ENCODE measurements at places on chromosomes 13 and 19.

DNA sequence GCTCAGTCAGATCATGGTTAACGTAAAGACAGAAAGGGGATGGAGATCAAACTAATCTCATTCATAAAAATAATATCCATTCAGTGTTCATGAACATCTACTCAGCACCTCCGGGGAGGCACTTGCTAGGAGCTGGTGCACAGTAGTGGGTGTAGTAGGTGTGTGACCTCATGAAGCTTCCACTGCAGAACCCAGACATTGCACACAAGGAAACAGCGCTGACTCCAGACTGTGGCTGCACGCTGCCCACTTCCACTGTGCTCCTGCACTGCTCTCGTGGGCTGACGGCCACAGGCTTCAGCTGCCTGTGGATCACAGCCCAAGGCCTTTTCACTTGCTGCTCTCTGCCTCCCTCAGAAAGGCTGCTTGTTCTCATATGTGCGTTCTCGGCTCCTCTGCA is 214.4 kb upstream of the ZNF507 start:
- no peak for DNase-seq

GRCh38 chr13:52749419-52749818 is 9.8 kb upstream of the CNMD start:
- no peak for DNase-seq

- DNase-seq = no peak
Measured at GRCh38 chr13:104810242-104810641, 1725.2 kb downstream of the EFNB2 start.

DNA sequence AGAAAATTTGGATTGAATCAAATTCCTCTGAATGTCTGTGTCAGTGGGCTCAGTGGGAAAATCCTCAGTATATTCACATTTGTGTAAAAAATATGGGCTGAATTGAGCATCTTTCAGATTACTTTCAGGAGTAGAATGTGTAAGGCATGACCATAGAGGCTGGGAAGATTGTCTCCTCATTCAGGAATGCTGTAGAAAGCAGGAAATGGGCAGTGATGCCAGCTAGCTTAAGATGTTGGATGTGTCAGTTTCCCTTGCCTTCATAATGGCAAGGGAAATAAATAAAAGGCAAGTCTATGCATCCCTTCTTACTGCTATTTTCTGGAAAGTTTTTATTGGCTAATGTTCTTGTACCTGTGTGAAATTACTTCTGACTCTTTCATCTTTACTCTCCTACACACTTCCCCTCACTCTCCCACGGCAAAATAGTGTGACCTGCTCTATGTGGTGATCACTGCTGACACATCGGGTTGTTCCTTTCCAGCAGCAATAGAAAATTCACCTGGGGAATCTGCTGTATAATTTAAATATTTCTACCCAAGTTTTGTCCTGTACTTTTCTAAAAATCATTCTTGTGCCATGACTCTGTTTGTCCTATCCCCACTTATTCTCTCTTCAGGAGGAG is 103.2 kb downstream of the LMO7 start:
- peak; percentile 8 for DNase-seq

- DNase-seq = no peak
Measured at GRCh38 chr19:33130433-33130832, 1.5 kb upstream of the WDR88 start.

GRCh38 chr19:56116606-56117005 is 4.5 kb downstream of the ZNF787 start:
- no peak for DNase-seq

GRCh38 chr19:39296906-39297305 is 699 bp downstream of the IFNL1 start:
- DNase-seq = no peak

- no peak for DNase-seq
Measured at GRCh38 chr13:39887387-39887786, 231.9 kb downstream of the COG6 start.

- no peak for DNase-seq
Measured at GRCh38 chr13:94305463-94305862, 174.0 kb downstream of the DCT start.

- DNase-seq = no peak
Measured at GRCh38 chr13:47397739-47398138, 500.9 kb upstream of the HTR2A start.

- DNase-seq = no peak
Measured at GRCh38 chr13:111116856-111117255, 1.7 kb downstream of the ARHGEF7 start.

DNA sequence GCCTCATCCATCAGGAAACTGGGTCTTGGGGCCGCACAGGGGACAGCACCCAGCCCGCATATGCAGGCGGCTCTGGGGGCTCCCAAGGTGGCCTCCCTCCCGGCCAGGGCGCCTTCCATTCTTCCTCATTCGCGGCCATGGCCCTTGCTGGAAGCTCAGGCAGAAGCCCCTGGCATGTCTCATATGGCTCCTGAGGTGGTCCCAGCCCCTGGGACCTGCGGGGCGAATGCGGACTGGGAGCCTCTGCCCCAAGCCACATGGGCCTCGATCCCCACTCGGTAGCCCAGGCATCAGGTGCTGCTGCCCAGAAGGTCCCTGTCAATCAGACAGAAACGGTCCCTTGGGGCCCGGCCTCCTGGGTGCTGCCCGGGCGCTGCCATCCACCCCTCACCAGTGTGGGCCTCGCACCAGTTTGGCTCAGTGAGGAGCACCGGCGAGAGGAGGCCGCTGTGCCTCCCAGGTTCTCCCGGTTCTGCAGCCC is 301.6 kb downstream of the TEX29 start:
- DNase-seq = no peak

DNA sequence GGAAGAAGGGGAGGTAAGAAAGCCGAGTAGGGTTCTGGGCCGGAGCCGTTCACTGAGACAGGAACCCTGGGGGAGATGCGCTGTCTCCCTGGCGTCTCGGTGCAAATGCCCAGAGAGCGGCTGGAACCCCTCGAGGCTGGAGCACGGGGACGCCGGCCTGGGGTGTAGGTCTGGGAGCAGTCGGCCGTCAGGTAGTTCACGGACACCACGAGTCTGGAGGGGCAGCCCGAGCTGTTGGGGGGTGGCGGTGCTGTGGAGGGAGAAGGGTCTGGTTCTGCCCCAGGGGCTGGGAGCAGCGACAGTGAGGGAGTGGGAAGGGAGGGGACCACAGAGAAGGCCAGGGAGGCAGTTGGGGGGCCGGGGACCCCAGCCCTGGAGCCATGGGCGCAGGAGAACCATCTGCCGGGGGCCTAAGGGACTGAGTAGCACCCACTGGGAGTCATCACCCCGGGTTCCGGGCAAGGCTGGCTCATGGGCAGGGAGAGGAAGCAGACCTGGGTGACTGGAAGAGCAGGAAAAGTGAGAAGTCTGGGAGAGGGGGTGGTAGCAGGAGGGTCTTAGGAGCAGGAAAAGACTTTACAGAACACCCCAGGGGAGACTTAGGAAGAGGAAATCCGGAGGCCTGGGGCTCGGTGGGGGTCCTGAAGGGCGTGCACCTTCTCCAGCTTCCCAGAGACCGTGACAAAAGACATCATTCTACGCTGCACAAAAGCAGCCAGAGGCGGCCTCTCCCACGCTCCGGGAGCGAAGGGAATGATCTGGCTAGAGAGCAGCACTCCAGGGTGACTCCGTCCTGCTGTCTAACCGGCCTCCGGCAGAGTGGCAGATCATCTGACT is 173.1 kb upstream of the SOX1 start:
- DNase-seq = no peak

- no peak for DNase-seq
Measured at GRCh38 chr19:55593096-55593772, 6.1 kb downstream of the FIZ1 start.

- DNase-seq = no peak
Measured at GRCh38 chr19:50729894-50730293, 6.7 kb downstream of the CLEC11A start.

DNA sequence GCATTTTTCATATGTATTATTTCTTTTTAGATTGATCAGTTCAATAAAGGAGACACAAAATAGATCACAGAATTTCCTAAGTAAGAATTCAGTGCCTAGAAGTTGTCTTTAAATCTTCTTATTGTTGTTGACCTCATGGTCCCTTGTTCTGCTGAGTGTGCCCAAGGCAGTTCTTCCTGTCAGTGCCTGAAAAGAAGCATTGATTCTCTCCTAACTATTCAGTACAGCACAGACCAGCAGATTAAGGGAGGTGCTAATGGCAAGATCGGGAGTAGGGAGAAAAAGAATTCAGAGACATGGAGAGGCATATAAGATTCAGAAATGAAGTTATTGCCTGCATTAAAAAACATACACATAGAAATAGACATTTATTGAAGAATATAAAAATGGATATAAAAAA is 180.5 kb upstream of the PCDH9 start:
- DNase-seq = no peak

GRCh38 chr13:110356362-110356761 is 49.3 kb downstream of the COL4A2 start:
- no peak for DNase-seq

DNA sequence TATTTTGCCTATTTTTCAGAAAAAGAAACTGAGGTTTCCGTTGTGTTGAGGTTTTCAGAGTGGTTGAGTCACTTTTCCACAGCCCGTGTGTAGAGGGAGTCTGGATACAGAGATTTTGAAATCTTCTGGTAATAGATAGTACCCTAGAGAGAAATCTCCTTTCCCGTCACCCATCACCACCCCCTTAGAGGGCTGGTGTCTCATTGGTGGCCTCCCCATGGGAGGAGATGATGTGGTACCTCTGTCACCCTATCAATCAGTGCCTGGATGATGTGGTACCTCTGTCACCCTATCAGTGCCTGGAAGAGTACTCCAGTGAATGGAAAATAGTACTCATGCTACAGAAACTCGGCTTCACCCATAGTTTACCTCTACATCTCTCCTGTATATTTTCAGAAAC is 42.2 kb upstream of the SERP2 start:
- DNase-seq = no peak

DNA sequence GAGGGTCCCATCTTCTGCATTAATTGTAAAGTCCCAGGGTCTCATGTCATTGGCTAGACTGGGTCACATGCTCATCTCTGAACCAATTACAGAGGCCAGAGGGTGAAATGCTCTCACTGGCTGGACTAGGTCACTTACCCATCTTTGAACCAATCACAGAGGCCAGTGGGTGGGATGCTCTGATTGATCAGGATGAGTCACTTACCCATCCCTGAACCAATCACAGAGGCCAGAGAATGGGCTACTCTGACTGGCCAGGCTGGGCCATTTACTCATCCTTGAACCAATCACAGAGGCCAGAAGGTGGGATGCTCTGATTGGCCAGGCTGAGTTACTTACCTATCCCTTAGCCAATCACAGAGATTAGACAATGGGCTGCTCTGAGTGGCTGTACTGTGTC is 5.3 kb downstream of the MISP start:
- no peak for DNase-seq

DNA sequence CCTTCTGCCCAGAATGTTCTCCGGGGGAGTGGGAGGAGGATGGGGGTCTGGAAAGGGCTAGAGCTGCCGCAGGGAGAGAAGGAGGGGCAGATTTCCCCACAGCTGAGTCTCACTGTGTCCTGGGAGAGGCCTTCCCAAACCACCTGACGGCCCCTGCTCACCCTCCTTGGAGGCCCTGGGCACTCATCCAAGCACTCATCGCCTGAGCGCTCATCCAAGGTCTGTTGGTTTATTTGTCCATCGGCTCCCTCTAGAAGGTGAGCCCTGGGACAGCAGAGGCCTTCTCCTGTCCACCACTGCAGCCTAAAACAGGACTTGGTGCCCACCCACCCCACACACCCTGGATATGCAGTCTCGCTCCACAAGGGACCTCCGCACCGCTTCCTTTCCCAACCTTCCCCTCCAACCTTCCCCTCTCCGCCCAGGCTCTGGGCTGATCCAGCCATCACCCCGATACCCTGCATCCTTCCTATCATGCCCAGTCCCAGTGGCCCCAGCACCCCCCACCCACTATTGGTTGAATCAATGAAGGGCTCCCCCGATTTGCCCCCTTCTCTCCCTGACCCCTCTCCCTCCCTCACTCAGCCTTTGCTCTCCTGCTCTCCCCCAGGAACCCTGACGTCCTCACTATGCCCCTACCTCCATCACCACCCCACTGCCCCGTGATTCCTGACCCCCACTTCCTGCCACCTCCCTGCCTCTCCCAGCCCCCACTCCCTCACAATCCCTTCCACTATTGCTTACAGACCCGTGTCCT is 1.7 kb downstream of the UBXN6 start:
- no peak for DNase-seq

DNA sequence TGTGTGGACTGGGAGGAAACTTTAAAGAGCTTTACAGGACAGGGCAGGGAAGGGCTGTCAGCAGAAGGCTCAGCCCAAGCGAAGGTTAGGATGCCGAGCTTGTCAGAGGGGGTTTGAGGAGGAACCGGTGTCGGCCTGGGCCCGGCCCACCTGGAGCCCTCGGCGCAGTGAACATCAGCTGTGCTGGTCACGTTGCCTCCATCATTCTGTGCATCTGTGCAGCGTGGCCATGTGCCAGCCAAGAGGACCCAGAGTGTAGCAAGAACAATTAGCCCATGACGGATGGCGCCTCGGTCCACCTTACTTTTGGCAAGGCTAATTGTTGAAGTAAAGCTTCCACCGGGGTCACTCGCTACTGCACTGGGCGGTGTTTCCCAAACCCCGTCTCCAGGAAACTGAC is 161.4 kb downstream of the PTPRS start:
- no peak for DNase-seq

GRCh38 chr13:64054321-64054720 is 2638.7 kb upstream of the PCDH20 start:
- DNase-seq = no peak

DNA sequence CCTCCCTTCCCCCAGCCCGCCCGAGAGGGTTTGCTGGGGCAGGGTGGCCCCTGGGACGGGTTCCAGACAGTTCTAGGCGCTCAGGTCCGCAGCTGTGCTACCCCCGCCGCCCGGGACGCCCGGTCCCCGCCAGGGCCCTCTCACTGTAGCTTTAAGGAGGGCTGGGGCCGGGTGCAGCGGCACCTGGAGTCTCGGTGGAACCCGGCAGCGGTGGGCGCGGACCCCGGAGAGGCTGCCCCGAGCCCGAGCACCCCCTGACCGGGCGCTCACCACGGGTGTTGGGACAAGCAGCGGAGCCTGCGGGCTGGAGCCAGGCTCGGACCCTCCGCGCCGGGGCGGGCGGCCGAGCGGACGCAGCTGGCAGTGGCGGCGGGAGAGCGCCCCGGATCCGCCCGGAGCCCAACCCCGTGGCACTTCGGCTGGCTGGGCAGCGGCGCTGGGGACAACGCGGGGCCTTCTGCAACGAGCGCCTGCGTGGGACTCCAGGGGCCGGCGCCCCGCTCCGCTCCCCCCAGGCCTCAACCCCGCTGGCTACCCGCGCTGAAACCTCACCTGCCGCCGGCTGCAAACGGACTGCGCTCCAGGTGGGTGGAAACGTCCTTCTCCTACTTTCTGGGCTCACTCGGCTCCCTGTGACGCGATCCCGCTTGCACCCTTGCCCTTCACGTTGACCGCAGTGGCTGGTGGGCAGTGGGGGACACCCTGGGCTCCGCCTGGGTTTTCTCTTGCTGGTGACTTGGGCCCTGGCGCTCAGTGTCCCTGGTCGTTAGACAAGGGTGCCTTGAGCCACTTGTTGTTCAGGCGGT is 81.1 kb downstream of the ZNF429 start:
- no peak for DNase-seq

DNA sequence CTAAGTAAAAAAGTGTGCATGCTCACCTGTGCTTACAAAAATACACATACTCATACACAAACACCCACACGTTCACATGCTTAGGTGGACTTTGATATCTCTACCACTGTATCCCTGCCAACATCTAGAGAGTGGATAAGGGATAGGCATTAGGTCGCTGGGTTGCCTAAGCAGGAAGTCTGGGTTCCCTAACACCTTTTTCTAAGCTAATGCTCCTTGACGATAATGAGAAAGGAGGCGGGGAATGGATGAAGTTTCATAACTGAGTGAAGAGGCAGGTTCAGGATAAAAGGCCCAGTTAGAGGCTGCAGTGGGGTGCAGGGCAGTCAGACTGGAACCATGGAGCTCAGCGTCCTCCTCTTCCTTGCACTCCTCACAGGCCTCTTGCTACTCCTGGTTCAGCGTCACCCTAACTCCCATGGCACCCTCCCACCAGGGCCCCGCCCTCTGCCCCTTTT is 41.9 kb upstream of the CYP2A7 start:
- no peak for DNase-seq

All from SW 1271 (cell line).